8988T (cell line): ENCODE measurements at places on chromosomes 1 and 21.

GRCh38 chr1:219387211-219387610 is 213.5 kb downstream of the LYPLAL1 start:
- no peak for DNase-seq

- DNase-seq: no peak
These were observed 8.0 kb downstream of the OSBPL9 start for GRCh38 chr1:51624855-51625254.

DNA sequence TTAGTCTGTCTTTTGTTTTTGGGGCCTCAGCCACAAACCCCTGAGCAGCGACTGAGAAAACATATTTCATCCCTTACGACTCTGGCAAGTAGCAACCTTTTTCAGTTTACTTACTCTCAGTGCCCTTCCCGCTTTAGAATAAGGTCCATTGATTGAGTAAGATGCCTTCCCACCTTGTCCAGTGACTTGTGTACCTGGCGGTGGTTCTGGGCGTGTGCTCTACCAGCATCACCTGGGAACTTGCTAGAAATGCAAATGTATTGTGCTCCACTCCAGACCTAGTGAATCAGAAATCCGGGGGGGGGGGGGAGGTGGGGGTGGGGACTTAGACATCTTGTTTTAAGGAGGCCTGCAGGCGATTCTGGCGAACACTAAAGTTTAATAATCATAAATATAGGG is 72.1 kb downstream of the S1PR1 start:
- DNase-seq: no peak

DNA sequence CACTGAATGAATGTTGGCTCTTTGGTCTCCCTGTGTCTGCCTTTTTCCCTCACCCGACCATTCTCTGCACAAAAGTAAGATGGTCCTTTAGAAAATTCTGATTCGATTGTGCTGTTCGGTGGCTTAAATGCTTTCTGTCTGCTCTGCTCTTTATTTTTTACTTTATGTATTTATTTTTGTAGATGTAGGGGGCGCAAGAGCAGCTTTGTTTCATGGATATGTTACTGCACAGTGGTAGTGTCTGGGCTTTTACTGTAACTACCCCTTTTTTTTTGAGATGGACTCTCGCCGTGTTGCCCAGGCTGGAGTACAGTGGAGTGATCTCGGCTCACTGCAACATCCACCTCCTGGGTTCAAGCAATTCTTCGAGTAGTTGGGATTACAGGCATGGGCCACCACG is 15.7 kb downstream of the NLRP3 start:
- DNase-seq: no peak

DNA sequence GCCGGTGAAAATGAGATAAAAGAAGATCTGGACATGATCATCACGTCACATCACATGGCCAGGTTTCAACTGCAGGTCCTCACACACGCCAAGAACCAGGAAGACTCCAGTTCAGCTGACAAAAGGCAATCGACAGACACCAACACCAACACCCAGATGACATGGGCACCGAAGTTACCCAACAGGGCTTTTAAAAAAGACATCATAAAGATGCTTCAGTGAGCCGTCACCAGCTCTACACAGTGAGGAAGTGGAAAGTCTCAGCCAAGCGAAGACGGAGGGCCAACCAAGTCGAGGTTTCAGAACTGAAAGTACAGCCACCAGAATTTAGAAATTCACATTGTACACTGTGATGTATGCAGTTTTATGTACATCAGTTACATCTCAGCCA is 154.3 kb upstream of the COL6A1 start:
- no peak for DNase-seq

DNA sequence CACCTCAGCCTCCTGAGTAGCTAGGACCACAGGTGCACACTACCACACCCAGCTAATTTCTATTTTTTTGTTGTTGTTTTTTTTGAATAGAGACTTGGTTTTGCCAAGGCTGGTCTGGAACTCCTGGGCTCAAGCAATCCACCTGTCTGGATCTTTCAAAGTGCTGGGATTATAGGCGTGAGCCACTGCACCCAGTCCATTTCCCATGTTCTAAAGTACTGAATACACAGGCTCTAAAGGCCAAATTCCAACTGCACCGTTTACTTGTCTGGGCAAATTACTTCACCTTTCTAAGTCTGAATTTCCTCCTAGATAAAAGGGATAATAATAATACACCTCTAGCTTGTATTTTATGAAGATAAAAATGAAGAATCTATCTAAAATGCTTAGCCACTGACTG is 39.6 kb downstream of the FRRS1 start:
- no peak for DNase-seq

DNA sequence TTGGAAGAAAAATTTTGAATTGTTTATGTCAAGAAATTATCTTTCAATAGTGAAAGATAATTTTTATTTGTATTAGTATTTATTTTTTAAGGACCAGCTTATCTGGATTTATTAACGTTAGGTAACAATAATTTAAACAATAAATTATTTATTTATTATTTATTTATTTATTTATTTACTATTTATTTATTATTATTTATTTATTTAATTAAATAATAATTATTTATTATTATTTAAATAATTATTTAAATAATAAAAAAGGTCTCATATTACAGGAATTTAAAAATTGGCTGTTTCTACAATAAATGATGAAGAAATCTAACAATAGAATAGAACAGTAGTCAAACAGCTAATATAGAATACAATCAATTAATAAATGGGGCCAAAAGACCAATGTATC is 618.7 kb upstream of the BRINP3 start:
- DNase-seq: no peak

GRCh38 chr1:87706203-87706602 is 377.5 kb downstream of the LMO4 start:
- DNase-seq: no peak

DNA sequence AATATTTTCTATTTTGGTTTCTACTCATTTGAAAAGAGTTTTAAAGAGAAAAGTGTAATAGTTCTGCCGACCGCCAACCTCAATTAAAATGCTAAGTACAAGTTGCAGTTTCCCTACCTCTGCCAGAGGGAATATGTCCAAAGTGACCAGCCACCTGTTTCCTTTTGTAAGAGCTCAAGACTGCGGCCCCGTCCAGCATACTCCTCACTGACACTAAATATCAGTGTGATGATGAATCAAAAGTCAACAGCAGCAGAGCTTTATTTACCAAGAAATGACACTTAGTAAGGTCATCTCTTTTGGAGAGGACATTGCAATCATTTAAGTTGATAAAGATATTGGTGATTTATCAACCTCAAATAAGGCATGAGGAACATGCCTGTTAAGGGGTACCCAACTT is 57.4 kb upstream of the NRIP1 start:
- no peak for DNase-seq

DNA sequence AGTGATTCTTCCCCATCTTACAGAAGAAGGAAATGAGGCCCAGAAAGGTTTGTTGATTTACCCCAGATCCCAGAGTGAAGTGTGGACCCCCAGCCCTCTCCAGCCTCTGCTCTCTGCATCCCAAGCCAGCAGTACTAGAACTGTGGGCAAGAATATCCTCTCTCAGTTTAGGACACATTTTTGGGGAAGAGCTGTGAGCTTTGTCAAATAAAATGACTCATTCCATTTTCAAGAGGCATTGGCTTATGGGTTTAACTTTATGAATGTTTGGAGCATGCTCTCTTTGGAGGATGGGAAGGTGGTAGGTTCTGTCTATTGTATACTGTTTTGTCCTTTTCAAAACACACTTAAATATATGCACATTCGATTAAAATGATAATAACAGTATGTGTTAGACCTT is 70.6 kb upstream of the CNTN2 start:
- DNase-seq: no peak

DNA sequence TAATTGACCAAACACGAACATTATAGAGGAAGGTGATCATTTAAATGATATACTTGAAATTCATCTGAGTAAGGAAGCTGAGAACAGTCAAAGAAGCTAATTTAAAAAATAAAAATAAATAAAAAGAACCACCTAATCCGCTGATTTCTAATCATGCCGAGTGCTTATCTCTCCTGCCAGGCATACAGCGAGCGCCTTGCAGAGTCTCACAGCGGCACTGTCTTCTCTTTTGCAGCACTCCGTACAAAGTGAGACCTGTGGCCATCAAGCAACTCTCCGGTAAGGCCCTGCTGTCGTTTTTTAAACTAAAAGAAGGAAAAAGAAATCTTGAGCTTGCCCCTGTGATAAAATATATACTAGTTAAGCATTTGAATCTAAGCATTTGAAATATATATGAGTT is 45.3 kb downstream of the PDE9A start:
- DNase-seq: no peak

DNA sequence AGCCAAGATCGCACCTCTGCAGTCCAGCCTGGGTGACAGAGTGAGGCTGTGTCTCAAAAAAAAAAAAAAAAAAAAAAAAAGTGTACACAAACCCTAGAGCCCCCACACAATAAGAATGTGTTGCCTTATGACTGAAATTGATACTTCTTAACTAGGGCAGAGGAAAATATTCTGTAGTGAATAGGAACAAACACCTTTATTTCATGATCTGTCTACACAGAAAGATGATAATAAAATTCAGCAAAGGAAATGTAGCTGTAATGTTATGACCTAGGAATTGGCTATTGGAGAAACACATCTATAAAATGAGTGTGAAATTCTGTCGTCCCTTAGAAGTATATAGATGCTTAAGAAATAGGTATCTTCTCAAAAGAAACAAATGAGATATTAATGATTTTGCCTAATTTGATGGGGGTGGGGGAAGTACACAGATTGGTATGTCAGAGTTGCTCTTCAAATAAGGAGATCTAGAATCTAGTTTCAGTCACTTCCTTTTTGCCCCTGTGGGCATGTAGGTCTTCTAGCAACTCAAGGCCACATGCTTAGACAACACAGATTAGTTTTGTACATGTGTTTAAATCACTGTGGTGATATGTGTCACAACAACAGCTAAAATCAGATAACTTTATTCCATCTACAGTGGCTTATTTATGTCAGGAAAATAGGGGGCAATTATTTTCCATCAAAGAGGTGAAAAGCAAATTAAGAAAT is 10.7 kb upstream of the GPR25 start:
- DNase-seq: no peak

DNA sequence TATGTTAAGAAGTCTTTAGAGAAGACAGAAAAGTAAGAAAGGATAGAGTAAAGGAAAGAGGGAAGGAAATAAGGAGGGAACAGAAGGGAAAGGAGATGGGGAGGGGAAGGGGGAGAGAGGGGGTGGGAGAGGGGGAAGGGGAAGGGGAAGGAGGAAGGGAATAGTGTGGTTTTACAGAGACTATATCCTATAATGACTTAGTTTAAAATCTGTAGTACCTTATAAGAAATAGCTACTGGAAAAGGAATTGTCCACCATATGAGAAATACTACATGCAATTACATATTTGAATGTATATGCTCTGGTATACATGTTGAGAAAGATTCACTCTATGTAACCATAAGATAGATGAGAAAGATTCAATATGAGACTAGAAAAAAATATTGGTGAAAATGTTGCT is 1042.3 kb downstream of the BRINP3 start:
- no peak for DNase-seq

DNA sequence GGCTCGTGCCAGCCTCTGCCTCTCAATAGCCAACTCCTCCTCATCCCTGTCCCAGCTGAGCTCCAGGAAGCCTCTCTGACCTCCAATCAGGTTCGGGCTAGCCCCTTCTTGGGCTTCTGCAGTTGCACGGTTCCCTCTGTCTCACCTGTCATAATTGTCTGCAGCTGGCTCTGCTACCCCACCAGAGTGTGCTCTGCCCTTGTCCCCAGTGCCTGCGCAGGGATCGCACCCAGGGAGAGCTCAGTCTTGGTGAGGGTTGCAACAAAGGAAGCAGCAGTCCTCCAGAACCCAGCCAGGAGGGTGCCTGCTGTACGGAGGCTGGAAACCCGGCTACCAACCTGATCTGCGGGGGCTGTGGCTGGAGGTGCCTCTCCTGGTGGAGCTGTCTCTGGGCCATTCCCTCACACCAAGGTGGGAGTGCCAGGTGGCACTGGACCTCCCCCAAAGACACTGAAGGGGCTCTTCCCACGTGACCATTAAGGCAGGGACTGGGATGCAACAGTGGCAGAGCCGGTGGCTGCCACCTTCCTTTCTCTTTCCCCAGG is 63.5 kb upstream of the DMRTB1 start:
- no peak for DNase-seq

GRCh38 chr1:171110621-171111326 is 20.1 kb downstream of the FMO3 start:
- DNase-seq: no peak

- no peak for DNase-seq
These were observed 12.5 kb upstream of the GUCA2A start for GRCh38 chr1:42176902-42177519.

GRCh38 chr1:10515301-10515975 is 40.7 kb downstream of the PEX14 start:
- DNase-seq: no peak

DNA sequence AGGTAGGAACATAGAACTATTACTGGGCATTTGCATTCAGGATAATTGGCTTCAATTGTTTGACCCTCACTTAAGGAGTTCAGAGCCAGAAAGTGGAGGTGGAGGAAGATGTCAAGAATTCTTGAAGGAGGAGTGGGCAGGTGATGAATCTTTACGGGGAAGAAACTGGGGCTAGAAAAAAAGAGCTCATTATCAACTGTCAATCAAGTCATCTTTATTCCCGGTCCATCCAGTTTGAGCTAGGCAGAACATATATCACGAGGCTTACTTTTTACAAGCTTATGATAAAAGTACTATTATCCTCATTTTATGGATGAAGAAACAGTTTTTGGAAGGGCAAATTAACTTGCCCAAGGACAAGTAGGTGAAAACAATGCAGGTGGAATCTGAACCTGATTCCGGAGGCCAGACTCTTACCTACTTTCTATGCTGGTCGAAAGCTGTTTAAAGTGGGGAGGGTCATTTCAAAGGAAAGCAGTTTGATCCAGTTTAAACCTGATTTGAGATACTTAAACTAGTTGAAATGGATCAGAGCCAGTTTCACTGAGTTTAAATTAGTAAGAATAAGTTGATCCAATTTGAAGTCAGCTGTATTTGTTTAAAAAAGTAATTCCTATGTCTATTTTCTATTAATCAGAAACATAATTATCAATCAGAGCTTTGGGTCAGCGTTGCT is 13.3 kb upstream of the NBL1 start:
- no peak for DNase-seq

GRCh38 chr1:102852613-102853012 is 255.7 kb downstream of the COL11A1 start:
- no peak for DNase-seq

GRCh38 chr1:46342084-46342656 is 1.6 kb downstream of the NSUN4 start:
- no peak for DNase-seq

GRCh38 chr1:203143641-203144040 is 16.1 kb downstream of the ADORA1 start:
- no peak for DNase-seq
